RCC 7860 (cell line): ENCODE measurements at places on chromosomes 16 and 17.

GRCh38 chr17:1729966-1730325, 5.4 kb downstream of the WDR81 start:
- DNase-seq, result no peak

DNA sequence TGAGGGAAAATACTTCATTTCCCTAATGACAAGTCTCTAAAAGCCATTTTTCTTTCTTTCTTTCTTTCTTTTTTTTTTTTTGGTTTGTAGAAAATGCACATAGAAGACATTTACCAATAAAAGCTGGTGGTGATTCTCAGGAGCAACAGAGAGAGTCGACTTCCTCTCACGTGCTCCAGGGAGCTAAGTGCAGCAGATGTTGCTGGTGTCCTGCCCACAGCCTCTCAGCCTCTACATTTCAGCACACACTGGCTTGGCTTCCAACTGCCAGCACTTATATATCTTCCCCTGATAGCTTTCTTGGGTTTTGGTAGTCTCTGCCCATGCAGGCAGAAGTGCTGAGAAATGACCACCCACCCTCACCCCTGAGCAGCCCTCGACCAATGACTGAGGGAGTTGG, 58.4 kb upstream of the MARCHF10 start:
- DNase-seq, result no peak

- no peak for DNase-seq
Measured at GRCh38 chr17:48760411-48760810, 31.9 kb upstream of the HOXB13 start.

- no peak for DNase-seq
Measured at GRCh38 chr16:62732092-62732491, 695.9 kb upstream of the CDH8 start.

DNA sequence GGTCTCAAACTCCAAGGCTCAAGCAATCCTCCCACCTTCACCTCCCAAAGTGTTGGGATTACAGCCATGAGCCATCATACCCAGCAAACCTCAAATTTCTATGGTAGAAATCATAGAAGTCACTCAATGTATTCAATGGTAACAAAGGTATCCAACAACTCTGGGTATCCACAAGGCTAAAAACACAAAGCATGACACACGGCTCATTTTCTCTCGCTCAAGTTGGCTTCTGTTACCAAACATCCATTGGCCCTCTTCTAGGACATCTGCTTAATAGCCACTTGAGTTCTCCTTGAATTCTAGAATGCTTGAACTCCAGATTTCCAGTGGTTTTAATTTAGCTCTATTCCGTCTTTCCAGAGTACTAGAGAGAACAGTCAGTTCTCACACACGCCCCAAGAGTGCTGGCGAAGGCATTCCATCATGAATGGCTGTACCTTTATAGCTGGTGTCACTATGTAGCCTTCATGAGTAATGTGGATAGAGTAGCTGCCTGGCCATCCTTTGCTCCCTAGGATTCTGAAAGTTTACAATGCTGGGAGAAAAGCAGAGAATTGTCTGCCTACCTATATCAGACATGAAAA, 42.6 kb downstream of the SPAG9 start:
- no peak for DNase-seq

DNA sequence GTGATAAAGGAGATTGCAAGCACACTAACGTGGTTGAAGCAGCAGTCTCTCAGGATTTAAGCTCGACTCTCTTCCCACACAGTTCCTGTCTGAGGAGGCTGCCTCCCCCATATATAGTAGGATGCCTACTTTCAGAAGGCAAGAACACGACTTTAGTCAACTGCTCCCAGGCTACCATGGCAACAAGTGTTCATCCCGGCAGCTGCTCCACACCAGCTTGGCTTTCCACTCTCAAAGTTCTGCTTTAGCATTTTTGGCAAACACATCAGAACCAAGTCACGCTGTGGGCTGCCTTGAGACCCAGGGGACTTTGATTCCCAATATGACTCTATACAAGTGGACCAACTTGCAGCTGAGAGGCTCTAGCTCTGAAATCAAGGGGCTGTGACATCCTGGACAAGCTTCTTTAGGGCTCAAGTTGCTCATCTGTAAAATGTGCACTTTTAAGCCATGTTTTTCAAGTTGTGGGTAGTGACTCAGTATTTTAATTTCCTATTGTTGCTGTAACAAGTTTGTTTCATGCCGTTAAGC, 16.5 kb downstream of the ZP2 start:
- DNase-seq, result no peak

DNA sequence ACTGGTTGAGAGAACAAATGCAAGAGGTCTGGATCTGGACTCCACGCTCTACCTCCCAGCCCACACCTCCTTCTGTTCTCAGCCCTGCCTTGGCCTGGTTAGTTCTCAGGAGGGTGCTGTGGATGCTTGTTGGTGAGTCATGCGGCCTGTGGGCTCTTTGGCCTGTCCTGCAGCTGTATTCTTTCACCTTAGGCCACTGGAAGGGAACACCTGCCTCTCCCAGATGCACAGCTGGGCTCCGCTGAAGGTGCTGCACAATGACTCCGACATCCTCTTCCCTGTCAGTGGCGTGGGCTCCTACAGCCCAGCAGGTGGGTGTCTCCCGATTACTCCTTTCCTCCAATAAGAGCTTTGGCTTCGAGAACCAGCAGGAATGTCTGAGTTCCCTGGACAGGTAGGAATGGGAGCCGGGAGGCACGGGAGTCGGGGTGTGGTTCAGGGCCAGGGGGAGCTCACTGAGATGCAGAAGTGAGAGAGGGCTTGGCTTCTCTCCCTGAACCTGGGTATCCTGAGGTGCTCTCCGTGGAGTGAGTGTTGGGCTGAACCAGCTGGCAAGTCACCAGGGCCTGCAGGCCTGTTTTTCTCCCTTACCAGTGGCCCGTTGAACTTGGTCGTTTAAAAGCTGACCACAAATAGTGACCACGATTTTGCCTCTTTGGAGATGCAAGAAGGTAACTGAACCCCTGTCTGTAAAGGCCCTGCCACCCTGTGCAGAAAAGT, 85.0 kb downstream of the SNX29 start:
- DNase-seq, result peak; percentile 73

GRCh38 chr17:48497103-48497502, 33.7 kb downstream of the HOXB1 start:
- DNase-seq, result peak; percentile 45

GRCh38 chr16:87017371-87018012, 299.7 kb downstream of the C16orf95 start:
- DNase-seq, result peak; percentile 96

- no peak for DNase-seq
Measured at GRCh38 chr17:41803049-41804020, 8.4 kb downstream of the P3H4 start.

DNA sequence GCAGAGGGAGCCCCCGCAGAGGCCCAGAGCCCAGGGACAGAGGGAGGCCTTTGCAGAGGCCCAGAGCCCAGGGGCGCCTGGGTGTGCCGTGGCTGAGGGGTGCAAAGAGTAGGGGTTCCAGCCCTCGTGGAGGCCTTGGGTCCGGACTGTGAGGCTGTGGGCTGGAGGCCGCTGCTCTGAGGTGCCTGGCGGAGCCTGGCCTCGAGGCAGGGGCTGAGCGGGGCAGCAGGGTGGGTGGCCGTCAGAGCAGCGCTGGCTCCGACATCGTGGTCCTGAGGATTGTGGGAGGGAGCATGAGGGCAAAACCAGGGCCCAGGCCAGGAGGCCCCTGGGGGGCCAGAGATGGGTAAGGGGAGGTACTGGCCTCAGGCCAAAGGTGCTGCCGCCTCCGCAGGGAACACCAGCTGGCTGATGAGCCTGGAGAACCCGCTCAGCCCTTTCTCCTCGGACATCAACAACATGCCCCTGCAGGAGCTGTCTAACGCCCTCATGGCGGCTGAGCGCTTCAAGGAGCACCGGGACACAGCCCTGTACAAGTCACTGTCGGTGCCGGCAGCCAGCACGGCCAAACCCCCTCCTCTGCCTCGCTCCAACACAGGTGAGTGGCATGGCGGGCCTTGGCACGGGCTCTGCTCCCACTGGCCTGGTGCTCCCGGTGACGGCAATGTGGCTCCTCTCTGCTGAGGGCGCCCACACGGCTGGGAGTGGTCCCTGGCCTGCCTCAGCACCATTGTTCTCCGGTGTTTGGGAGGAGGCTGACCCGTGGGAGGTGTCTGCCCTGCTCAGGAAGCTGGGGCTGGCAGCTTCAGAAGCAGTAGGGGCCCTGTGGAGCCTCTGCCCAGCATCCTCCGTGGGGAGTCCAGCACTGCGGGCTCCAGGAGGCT, 33.7 kb downstream of the TSC2 start:
- no peak for DNase-seq

- DNase-seq, result peak; percentile 10
Measured at GRCh38 chr17:75288770-75289114, 491 bp downstream of the SLC25A19 start.

GRCh38 chr17:78905541-78905940, 2.5 kb upstream of the CEP295NL start:
- DNase-seq, result no peak

DNA sequence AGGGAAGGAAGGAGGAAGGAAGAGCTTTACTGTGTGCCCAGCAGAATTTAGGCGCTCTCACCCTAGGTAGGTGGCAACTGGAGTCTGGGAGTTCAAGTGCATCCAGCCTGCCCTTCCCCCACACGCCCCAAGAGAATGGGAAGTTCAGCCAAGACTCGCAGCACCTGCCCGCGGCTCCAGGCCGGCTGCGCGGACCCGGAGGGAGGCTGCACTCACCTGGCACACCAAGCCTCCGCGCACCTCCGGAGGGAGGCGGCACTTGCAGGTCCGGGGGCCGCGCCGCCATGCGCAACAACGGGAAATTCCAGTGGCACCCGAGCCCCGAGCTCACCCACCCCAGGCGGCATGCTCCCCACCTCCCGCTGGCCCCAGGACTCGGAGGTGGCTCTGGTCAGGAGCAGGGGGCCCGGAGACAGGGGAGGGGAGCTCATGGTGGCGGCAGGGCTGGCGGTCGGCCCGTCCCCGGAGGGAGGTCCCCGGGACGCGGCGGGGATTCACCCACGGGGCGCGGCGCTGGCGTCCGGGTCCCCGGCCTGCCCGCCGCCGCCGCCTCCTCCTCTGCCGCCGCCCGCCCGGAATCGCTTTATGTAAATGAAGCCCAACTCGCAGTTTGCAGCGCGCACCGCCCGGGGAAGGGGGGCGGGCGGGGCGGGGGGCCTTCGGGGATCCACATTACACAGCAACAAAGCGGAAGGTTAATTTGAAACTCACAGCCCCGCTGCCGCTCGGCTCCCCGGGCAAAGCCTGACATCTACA, at the start of gene ZFHX3:
Gene ZFHX3, minus strand, starts transcription at position 593 of the 756 bp plus-strand sequence. CDS start 87,983 bp downstream, outside the sequence.
- DNase-seq, result peak; percentile 45

- no peak for DNase-seq
Measured at GRCh38 chr16:69942099-69942491, 9.0 kb upstream of the CLEC18A start.

- peak; percentile 33 for DNase-seq
Measured at GRCh38 chr17:81487487-81488275, 24.9 kb downstream of the ACTG1 start.

- no peak for DNase-seq
Measured at GRCh38 chr16:3494386-3494973, 809 bp downstream of the C16orf90 start.

DNA sequence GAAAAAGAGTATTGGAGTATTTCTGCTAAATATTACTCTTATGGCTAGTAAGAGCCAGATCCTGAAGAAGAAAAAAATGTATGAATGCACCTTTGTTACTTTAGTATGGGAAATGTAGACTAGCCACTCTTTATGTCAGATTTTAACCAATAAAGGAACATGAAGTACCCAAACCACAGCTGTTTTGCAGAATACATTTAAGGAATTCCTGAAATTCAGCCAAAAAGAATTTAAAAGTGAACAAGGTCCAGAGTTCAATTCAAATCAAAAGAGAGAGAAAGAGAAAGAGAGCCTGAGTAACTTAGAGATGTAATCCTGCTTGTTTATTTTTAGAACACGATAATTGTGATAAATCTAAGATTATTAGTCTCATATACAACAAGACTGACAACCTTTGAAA, 1.2 kb downstream of the KCNJ16 start:
- DNase-seq, result no peak

GRCh38 chr16:49498666-49499413, 125.2 kb downstream of the C16orf78 start:
- no peak for DNase-seq

DNA sequence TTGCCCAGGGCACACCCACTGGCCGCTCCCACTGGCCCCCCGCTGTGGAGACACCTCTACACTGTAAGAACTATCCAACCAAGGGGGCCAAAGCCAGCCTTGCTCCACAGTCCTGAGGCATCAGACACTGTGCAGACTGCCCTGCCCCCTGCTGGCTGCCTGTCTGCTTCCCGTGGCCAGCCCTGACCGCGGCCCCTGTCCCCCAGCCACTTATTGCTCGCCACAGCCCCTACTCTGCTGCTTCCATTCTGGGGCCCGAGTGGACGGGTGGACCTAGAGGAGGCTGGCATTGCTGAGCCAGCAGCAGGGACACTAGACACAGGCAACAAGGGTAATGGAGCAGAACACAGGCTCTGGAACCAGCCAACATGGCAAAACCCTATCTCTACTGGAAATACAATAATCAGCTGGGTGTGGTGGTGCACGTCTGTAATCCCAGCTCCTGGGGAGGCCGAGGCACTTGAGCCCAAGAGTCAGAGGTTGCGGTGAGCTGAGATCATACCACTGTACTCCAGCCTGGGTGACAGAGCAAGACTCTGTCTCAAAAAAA, 19.7 kb upstream of the LRRC37A3 start:
- DNase-seq, result peak; percentile 95

DNA sequence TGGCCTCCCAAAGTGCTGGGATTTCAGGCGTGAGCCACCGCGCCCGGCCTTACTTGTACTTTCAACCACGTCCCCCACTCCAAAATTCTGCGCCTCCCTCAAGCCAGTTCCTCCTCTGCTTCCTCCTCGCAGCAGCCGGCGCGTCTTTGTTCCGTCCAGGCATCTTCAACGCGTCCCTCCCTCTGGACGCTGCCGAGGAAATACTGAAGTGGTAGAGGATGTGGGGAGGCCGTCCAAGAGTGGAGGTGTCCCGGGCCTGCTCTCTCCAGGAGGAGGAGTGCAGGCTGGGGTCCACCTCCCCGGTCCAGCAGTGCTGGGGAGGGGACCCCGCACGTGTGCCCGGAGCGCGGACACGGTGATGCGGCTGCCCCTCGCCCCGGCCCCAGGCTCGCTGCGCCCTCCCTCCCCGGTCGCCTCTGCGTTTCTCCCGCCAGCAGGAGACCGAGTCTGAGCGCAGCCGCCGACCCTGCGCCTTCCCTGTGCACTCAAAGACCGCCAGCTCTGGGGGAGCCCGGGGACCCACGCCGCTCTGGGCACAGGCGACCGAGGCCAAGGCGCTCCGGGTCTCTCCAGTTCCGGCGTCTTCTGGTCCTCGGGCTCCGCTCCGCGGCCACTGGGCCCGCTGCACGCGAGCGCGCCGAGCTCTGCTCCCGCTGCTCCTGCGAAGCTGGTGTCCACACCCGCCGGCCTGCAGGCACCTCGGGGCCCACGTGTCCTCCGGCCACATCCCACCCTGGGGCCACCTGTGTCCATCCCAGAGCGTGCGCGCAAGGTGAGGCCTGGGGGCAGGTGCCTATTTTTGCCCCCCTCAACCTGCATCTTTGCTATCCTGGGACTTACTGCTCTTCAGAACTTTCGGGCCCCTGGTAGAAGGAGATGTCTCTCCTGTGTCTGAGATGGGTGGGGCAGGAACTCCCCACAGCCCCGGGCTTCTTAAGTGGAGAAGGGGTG, 31.7 kb downstream of the OSBPL7 start:
- no peak for DNase-seq

DNA sequence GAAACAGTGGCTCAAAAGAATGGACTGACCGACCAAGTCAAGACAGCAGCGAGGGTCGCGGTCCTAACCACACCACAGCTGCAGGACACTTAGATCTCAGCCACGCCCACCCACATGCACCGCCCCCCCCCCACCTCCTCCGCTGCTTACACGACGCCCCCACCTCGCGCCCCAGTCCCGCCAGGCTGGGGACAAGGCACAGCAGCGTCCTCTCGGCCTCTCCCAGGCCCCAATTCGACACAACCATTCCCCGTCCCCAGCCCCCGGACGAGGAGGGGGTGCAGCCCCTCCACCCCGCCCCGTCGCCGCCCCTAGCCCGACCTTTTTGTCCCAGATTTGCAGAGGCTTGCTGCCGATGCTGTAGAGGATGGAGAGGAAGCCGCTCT, 477 bp downstream of the CFAP20 start:
- DNase-seq, result no peak
